ENCODE measurements at places on chromosomes 7 and 10. TPM values are rescaled to one million over a fixed set of nuclear protein-coding genes. Genes with fewer than 3 reads are reported as not detected.

DNA sequence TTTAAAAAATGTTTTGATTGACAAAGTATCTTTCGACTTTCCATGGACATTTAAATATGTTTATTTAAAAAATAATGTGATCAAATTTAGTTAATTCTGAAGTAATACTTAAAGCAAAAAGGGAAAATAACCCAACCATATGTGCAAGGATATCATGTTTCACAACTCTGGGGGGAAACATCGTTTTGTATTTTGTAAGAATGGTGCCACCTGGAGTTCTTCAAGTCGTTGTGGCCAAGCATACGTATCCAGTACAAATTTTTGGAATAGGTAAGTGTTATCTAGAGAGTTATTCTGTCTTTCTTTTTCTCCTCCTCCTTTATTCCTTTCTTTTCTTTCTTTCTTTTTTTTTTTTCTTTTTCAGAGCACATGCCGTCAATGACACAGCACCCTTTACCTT, 176.2 kb upstream of the CSTF2T start:
- no peak for DNase-seq

- peak; percentile 59 for DNase-seq
These were observed 291.2 kb downstream of the HGF start for GRCh38 chr7:81478664-81479063.

DNA sequence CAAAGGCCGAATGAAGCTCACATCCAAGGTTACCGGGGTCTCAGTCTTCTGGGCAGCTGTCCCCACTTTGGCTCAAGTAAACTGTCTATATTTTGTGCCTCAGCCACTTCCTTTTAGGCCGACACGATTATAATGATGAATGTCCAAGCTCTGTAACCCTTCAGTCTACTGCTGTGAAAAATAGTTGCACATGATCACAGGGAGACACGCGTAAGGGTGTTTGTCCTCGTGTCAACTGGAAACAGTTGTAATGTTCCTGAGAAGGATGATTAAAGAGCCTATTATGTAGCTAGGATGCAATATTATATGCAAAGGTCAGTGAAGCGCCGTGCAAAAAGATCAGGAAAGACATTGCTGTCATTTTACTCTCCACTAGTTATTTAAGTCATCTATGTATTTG, 559.9 kb downstream of the SDK1 start:
- DNase-seq, result no peak

DNA sequence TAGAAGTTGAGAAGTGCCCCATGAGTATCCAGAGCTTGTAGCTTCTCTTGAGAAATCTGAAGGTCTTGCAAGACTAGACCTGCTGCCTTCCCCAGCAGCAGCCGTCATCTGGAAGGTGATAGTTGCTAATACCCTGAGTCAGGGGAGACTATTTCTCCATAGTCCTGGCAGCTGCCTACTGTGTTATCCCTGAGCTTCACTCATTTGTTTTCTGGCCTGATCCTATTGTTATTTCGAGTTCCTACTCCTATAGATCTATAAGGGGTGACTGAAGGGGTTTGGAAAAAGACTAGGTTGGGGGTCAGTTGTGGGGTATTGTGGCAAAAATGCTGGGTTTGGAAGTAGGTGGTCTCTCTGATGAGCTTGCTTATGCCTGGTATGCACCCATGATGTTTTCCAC, 297.8 kb downstream of the CNTNAP2 start:
- DNase-seq, result no peak

DNA sequence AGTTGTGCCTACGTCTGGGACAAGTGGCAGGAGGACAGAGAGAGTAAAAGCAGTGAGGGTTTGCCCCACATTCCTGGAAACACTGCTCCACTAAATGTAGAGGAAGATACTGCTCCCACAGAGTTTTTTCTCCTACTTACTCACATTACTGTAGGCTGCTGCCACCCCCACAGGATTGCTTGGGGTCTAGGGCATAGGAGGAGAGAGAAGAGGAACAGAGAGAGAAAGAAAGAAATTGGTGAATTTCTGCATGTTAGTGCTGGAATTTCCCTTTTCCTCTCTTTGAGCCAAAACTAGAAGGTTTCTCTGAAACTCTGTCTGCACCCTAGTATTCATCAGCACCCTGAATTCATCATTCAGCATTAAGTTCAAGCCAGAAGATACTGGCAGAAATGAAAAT, 397.9 kb downstream of the INHBA start:
- DNase-seq, result no peak

DNA sequence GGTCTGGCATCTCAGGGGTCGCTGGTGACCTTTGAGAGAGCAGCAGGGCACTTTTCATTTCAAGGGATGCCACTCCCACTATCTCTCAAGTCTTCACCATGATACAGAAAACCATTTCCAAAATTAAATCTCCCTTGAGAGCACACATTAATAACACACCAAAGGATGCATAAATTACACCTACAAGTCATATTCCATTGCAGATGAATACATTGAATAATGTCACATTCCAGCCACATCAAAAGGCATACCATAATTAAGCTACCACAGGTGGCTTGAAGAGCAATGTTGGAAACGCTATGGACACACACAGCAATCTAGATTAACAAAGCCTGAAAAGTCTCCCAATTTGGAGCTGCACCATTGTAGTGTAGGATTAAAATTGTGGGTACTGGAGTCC, 353.3 kb upstream of the ZMIZ1 start:
- DNase-seq, result no peak

DNA sequence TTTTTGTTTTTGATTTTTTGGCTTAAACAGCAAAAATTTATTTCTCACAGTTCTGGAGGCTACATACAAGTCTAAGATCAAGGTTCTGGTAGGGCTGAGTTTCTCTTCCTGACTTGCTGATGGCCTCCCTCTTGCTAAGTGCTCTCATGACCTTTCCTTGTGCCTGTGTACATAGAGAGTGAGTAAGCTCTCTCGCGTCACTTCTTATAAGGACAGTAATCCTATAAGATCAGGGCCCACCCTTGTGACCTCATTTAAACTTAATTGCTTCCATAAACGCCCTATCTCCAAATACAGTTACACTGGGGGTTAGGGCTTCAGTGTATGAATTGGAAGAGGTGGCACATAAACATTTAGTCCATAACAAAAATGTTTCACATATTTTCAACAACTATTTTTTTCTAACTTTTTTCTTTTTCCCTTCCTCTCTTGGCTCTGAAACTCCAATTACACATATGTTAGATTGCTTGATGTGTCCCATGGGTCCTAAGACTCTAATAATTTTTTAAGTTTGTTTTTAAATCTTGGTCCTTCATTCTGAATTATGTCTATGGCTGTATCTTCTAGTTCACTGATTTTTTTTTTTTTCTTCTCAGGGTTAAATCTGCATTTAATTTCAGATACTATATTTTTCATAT, 149.8 kb downstream of the HBP1 start:
- no peak for DNase-seq

- no peak for DNase-seq
These were observed 13.5 kb upstream of the MBL2 start for GRCh38 chr10:52786098-52786497.

FBXO24 gene
- not detected for total RNA-seq

PON2 gene
- 172 TPM for total RNA-seq

Data from renal cortical epithelial cell (primary cell).